ENCODE measurements at places on chromosomes 3 and 15. TPM values are rescaled to one million over a fixed set of nuclear protein-coding genes. Genes with fewer than 3 reads are reported as not detected.

The AQP9 gene
- not detected for total RNA-seq

The CPLX3 gene
- not detected for total RNA-seq

GRCh38 chr15:88571852-88572259 lies 25.4 kb upstream of the DET1 start:
- DNase-seq, result no peak

DNA sequence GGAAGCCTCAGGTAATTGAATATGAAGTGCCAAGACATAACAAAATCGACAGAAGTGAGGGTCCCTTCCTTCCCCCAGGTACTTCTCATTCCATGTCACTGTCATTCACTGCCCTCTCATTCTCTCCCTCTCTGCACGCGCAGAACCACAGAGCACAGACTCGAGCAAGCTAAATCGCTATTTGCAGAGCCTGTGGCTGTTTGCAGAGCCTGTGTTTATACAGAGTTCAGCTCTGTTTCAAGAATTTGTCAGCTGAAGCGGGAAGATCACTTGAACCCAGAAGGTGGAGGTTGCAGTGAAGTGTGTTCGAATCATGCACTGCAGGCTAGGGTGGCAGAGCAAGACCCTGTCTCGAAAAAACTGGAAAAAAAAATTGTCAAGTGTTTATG lies 2.5 kb downstream of the VILL start:
- DNase-seq, result no peak

DNA sequence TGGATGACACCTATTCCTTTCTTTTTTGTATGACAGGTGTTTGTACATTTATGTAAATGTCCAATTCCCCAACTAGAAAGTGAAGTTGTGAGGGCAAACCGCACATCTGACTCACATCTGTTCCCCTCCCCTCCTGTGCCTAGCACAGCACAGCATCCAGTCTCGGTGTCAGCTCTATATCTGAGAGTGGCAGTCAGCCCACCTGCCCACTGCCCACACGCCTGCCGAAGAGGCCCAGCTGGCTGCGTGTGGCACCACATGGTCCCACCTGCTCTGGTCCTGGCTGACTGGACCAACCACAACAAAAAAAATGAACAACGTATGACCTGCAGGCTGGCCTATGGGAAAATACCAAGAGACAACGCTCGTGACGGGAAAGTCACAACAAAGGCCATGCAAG lies 62.8 kb downstream of the XXYLT1 start:
- no peak for DNase-seq

GRCh38 chr3:13254028-13254951 lies 165.8 kb downstream of the NUP210 start:
- no peak for DNase-seq

GRCh38 chr3:65425880-65426279 lies 612.8 kb downstream of the MAGI1 start:
- DNase-seq, result no peak

DNA sequence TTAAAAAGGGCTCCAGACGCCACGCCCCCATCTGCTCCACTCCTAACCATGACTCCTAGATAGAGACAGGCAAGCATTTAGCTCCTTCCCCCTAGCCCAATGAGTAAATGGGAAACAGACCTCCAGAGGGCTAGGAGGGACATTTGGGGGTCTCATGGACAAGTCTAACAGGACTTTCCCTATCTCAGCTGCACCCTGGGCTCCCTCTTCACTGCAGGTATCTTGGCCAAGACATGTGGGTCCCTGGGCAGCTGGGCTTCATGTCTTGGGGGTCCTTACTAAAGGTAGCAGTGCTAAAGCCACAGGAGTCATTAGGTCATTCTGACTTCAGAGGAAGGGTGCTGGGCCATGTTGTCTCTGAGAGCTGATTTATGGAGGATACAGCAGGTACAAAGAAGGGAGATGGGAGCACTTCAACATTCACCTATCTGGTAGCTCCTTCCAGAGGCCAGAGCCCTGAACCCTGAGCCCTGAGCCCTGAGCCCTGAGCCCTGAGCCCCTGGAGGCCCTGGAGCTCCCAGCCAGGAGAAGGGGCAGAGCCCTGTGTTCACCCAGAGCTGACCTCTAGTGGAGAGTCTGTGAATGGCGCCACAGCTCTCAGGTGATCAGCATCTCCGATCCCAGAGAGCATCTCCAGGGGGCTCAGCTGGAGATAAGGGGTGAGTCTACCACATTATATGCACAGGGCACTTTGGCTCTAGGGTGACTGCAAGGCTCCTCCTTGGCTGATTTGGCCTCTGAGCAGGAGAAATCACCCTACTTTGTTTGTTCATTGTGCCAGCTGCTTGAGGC lies 40.1 kb upstream of the EPHB1 start:
- DNase-seq, result peak; percentile 58

DNA sequence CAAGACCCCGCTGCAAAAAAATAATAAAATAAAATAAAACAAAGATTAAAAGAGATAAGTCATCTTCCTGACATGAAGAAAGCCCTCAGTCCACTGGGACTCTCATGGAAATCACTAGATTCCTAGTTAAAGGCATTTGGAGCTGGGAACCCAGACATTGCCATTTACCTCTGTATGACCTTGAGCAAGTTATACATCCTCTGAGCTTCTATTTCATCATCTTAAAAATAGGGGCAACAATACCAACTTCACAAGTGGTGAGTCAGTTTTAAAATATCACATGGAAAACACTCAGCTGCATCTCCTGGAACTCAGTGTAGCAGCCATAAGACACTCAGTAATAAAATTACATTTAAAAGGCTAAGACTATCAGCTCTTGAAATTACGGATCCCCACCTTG lies 334.8 kb downstream of the ERC2 start:
- DNase-seq, result no peak

DNA sequence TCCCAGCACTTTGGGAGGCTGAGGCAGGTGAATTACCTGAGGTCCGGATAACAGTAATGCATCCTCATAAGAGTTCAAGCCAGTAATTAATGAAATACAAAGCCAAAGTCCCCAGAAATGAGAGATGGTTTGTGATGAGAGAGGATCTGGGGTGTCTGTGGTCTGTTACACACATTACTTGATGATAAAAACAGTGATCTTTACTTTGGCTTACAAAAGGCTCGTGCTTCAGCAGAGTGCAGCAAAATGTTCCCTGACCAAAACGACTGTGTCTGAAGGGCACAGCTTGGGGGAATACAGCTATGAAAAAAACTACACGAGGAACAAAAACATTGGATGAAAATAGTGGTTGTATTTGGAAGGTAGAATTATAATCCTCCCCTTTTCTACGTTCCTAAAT lies 40.9 kb downstream of the CRTC3 start:
- DNase-seq, result peak; percentile 20

- no peak for DNase-seq
Measured at GRCh38 chr15:96230526-96231181, 99.8 kb upstream of the NR2F2 start.

All from activated CD8-positive, alpha-beta T cell treated with anti-CD3 and anti-CD28 coated beads, Interleukin-2, amount 10 ng/mL, durations not matched to agents 7 days and 5 days (primary cell).